Tongue (tissue), 3 donors: ENCODE measurements at places on chromosomes 7 and 10. TPM values are rescaled to one million over a fixed set of nuclear protein-coding genes. Genes with fewer than 3 reads are reported as not detected.
A peak's percentile ranks its signal among the peaks of the same experiment; 100 is the strongest.

- DNase-seq, result no peak
Measured at GRCh38 chr7:100221767-100222444, 2.2 kb downstream of the PVRIG start.

Gene GPR26
- total RNA-seq, result 0.10 TPM

- DNase-seq, result peak; percentile 45
Measured at GRCh38 chr10:30818010-30818660, 188.6 kb upstream of the LYZL2 start.

Gene PHYHIPL
- total RNA-seq, result 0.31 TPM

DNA sequence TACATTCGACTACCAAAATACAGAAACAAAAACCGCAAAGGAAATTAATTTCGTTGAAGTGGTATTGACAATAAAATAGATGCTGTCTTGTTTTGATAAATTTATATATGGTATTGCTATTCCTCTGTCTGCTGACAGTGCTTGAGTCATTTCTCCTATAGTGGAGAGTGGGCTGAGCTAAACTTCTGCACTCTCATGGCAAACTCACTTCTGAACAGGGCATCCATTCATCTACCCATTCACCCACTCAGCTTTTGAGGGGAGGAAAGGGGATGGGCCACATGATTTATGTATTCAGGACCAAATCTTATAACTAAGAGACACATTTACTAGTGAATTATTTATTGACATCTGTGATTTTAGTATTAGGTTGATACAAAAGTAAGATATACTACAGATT is 137.6 kb upstream of the PLXNA4 start:
- no peak for DNase-seq

- no peak for DNase-seq
Measured at GRCh38 chr10:12705943-12706342, 295.6 kb downstream of the CCDC3 start.

DNA sequence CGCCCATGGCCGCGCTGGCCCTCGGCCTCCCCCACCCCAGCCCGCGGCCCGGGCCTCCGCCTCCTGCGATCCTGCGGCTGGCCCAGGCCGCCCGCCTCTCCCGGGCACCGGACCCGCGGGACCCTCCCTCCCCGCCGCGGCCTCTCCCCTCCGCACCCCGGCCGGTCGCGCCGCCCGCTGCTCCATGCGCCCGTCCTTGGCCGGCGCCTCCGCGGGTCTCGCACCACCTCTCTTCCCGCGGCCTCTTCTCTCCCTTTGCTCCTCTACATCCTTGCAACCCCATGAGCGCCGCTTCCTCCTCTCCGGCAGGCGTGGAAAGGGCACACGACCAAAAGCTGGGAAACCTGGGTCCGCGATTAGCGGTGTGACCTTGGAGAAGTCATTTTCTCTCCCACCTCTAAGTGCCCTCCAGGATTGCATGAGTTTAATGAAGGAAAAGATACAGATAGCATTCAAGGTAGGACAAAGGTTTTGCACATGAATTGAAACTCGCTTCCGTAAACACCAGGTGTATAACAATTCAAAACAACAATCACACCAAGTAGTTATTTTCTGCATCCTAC is 448 bp upstream of the SRPK2 start:
- peak; percentile 74 for DNase-seq

GRCh38 chr7:134406431-134406830 is 52.5 kb downstream of the AKR1B1 start:
- DNase-seq, result no peak

DNA sequence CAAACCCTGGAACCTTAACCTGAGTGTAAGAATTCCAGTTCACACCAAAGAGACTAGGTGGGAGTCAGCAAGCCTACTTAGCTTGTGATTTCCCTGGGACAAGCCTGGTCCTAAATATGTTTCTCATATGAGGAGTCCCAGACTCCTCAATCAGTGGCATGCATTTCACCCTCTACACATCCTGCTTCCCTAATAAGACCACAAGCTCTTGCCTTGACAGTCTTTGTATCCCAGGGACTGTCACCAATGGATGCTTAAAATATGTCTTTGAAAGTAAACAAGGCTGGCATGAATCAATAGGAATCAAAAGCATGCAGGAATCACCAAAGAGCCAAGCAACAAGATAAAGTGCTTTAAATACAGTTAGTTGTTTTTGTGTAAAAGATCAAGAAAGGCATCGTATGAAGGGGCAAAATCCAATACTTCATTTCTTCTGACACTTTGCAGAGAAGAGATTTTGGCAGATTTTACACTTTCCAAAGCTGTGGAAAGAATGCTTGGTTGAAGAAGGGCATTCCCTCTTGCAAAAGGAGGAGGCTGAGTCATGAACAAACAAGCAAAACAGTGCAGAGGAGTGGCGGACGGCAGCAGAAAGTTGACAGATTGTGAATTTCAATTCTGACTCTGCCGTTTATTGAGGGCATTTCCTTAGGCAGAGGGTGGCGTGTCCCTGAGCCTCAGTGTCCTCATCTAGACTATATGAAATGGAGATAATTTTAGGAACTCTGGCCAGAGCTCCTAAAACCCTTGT is 8.5 kb upstream of the NFE2L3 start:
- no peak for DNase-seq

GRCh38 chr7:81244224-81244623 is 325.4 kb upstream of the SEMA3C start:
- DNase-seq, result peak; percentile 62

DNA sequence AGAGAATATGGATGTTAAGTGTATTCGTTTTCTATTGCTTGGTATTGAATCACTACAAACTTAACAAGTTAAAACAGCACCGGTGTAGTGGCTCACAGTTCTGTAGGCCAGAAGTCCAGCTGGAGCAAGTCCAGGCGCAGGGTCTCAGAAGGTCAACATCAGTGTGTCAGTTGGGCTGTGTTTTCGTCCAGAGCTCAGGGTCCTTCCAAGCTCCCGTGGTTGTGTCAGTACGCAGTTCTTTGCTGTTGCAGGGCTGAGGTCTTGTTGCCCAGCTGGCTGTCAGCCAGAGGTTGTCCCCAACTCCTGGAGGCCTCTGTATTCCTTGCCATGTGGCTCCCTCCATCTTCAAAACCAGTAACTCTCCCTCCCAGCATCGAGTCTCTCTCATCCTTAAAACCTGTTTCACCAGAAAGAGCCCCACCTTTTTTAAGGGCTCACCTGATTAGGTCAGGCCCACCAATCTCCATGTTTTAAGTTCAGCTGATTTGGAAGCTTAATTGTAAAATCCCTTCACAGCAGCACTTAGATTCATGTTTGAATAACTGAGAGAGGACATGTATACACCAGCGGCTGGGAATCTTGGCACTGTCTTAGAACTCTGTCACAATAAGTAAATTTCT is 26.8 kb downstream of the ACADSB start:
- DNase-seq, result no peak

Gene SPDYE9
- total RNA-seq, result not detected

DNA sequence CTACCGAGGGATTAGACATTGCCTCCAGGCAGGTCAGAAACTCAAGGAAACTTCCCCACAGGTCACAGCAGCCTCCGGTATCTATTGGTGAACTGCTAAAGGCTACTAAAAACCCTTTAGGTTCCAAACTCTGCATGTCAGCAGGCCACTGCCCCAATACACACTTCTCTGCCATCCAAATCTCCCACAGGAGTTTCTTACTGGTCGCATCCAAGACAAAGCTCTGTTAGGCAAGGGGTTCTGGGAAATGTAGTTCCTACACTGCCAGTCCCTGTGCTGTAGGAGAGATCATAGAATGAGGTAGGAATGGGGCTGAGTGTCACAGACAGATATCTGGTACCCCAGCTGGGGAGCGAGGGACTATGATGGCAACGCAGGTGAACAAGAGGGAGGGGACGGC is 757.0 kb upstream of the C7orf33 start:
- no peak for DNase-seq

Gene KIAA1217
- 36.0 TPM for total RNA-seq

Gene ASIC3
- total RNA-seq, result 0.51 TPM

Gene SEMA3A
- 16.1 TPM for total RNA-seq

DNA sequence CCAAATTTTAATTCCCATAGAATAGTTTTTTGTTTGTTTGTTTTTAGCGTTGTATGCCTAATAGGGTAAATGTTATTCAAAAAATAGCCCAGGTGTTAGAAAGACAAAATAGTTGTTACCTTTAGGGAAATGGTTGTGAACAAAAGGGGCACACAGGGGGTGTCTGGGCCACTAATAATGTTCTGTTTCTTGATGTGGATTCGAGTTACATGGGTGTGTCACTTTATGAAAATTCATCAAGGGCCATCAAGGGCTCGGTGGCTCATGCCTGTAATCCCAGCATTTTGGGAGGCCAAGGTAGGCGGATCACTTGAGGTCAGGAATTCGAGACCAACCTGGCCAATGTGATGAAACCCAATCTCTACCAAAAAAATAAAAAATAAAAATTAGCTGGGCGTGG is 531.8 kb upstream of the C7orf33 start:
- no peak for DNase-seq
